ENCODE measurements at places on chromosomes 6 and 20.

DNA sequence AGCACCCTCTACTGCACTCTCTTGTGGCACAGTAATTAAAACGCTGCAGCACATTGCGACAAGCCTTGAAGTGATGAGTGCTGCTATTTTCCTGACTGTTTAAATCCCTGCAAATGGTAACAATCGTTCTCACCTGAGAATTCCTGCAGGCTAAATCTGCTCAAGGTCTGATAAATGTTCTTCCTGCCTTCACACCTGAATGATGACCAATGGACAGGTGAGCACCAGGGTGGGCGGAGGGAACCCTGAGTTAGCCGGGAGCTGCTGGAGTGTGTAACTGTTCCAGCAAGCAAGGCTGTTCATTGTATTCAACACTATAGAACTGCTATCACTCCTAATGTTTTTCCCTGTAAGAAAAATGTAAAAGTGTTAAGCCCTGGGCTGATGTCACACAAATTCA, 4.0 kb downstream of the DACT2 start:
- DNase-seq, result peak; percentile 43

DNA sequence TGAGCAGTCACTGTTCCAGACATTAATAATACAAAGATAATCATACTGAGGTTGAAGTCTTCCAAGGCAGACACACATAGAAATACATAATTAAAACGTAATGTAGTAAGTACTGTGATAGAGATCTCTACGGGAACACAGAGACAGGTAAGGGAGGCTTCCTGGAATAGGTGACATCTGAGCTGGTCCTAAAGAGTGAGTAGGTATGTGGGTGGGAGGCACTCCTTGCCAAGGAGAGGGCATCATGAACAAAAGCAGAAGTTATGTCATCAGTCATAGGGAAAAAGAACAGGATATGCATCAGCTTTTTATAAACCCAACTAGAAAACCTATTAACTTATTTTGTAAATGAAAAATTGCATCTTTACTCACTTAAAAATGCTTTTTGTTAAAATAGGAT, 110.0 kb downstream of the MAP7 start:
- no peak for DNase-seq

- DNase-seq, result no peak
Measured at GRCh38 chr6:43506171-43506570, 4.0 kb downstream of the LRRC73 start.

GRCh38 chr6:109446541-109446940, 6.0 kb downstream of the SMPD2 start:
- DNase-seq, result no peak

- DNase-seq, result no peak
Measured at GRCh38 chr20:25025091-25025861, 32.7 kb downstream of the ACSS1 start.

GRCh38 chr6:88641178-88641903, 322.1 kb downstream of the RNGTT start:
- DNase-seq, result no peak

DNA sequence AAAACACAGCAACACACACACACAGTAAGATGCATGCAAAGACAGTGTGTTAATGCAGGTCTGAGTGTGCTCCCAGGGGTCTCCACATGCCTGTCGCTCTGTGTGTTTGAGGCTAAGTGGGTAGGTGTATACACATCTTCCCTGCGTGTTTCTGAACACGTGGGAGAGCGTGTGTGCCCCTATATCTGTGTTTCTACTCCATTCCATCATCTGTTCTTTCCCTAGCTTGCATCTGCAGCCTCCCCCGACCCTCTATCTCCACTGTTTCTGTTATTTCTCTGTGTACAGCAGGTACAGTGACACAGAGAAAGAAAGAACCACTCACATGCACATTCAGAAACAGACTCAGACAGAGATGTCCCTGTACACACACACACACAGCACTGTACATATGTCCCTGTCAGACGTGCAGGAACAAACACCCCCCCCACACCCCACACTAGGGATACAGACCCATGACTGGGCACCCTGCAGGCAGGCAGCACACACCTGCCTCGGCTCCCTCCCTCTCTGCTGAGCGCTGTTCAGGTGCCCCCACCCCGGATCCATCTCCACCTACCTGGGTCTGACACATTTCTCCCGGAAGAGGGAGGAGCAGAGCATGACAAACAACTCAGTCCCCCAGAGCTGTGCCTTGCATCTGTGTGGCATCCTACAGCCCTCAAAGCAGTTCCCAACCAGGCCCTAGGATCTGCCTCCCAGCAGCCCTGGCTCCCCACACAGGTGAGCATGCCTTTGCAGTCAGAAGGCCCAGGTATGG, 27.6 kb downstream of the KCNK15 start:
- no peak for DNase-seq

GRCh38 chr6:45445364-45445748, 67.6 kb upstream of the SUPT3H start:
- DNase-seq, result no peak

- no peak for DNase-seq
Measured at GRCh38 chr20:24653306-24653705, 183.9 kb downstream of the SYNDIG1 start.

DNA sequence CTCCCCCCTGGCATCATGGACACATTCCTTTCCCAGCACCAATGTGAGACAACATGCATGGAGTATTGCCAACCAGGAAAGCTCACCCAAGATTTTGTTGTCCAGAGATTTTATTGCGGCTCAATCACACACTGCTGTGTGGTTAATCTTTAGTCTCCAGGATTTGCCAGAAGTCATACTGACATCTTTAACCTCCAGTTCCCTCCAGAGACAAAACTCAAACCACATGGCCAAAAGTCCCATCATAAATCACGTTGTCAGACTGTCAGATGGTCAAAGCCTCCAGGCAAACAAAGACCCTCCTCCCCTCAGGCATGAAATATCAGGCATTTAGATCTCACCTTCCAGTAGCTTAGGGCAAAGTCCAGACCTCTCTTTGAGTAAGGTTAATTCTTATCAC, 97.3 kb upstream of the OPRM1 start:
- DNase-seq, result no peak

DNA sequence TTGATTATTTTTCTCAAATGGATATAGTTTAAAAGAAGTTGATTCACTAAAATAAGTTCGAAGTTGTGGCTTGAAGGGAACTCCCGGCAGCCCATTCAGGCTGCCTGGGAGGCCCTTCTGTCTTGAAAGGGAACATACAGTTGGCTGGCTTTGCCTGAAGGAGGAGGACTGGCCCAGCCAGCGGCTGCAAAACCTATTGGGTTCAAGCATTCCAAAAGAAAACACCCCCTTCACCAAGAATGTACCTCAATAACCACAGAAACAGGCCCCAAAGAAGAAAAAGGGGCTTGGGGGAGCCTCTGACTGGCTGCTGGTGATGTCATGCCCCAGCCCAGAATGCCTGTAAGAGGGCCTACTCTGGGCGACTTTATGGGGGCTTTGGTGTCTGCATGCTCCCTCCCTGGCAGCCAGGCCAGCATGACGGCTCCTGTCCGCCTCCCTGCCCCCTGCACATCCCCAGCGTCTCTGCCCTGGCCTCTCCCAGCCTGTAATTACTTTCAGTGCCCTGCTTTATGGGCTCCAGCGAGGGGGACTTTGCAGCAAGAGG, 36.5 kb downstream of the MAFB start:
- no peak for DNase-seq

GRCh38 chr6:168598251-168599117, 157.5 kb downstream of the SMOC2 start:
- DNase-seq, result no peak

DNA sequence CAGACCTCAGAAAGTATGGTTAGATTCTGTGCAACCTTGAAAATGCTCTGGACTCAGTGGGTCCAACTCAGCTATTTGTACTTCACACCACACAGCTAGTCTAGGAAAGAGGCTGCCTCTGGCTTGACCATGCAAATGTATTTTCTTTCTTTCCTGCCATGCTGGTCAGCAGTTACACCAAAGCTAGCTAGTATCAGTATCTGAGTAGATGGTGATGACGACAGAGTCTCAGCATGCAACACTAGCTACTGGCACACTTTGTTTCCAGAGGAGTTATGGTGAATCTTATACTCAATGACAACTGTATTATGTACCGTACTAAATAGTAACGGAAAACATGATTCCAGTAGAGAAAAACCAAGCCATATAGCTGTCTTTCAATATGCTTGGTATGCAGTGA, 96.6 kb upstream of the POPDC3 start:
- no peak for DNase-seq

DNA sequence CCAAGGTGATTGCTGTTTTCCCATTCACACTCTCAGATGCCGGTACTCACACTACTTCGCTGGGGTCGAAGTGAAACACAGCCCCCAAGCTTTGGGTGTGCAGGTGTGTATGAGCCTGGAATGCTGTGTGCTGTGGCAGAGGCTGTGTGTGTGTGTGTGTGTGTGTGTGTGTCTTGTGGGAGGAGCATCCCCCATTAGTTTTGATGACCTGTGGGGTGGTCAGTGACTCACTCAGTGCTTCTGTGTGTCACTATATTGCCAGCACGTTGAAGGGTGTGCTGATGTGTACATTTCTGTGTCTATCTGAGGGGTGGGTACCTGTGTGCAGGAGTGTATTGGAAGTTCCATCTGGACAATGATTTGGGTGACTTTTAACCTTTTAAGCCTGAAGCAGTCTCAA, 5.0 kb upstream of the SLC12A5 start:
- no peak for DNase-seq

DNA sequence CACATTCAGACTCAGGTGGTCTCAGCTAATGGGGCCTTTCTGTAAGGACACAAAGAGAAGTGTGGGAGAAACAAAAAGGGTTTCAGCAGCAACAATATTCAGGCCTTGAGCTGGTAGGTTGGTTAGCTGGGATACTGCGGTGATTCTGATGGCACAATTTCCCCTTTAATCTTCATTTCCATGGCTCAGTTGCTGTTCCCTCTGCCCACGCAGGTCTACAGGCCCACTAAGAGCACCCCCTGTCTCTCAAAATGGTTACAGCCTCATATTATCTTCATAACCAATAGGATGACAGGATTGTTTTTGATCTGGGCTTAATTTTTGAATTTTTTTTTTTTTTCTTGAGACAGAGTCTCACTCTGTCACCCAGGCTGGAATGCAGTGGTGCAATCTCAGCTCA, 48.9 kb downstream of the MYB start:
- no peak for DNase-seq

- peak; percentile 41 for DNase-seq
Measured at GRCh38 chr6:105431226-105431625, 28.3 kb upstream of the PREP start.

DNA sequence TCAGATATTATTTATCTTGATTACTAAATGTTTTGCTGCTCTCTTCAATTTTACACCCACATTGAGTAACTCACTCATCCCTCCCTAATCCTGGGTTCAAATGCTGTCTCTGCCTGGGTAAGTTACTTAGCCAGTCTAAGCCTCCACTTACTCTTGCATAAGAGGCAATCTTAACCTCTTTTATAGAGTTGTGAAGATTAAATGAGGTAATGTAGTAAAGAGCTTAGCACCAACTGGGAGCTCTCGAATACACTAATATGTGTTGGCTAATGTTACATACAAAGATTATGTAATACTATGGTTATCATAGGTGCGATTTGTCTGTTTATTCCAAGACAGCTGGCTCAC, 134.4 kb upstream of the STMND1 start:
- DNase-seq, result no peak

DNA sequence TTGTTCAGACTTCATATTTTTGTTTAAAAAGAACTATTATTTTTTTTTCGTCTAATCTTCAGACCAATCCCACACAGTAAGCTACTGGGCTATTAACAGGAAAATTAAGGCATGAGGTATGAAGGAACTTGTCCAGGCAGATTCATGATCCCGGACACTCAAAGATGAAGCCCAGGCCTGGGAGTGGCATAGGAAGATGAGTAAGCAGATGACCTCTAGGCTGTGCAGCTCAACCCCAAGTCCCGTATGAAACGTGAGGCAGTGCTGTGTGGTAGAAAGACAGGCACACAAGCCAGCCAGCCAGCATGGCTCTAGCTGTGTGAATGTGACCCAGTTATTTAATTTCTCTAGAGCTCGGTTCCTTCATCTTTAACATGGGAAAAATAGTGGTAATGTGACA, 231.9 kb downstream of the CLIC5 start:
- no peak for DNase-seq

DNA sequence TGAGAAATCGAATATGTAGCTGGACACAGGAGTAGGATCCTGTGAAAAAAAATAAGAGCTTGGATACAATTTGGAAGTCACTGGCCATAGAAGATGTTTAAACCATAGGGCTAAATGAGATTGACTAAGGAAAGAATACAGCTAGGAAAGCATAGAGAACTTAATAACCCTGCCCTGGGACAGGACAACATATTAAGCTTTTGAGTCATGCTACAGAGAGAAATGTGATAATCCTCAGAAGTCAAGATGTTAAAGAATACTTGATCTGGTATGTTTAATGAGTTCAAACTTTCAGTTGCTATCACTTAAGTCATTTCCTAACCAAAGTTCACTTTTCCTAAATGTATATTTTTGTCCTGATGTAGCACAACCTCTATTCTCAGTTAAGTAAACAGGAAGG, 154.6 kb upstream of the TSHZ2 start:
- DNase-seq, result no peak

DNA sequence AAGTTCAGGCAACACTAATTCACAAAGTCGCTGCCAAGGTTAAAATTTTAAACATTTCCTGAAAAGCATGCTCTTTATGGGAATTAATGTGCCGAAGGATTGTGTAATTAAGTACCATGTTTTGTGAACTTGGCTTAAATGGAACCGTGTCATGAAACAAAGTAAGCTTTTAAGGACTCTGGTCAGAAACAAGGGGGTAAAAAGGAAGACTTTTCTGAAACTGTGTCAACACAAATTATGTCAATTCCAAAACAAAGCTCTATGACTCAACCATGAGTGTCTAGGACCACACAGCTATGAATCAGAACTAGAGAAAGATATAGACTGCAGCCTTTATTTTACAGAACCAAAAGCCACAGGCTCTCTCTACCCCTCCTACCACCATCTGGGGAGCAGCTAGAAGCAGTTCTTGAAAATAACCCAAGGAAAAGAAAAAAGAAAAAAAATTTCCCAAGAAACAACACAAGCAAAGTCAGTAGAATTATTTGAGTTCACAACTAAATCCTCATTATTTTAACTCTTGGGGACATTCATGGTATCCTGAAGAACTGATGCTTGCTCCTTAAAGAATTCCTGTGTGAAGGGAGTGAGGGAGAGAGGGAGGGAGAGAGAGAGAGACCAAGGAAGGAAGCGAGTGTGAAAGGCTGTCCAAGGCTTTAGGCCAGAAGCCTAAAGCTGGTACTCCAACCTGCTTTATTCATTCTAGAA, 81.9 kb downstream of the ZMYND8 start:
- no peak for DNase-seq

GRCh38 chr6:138847884-138848283, 52.0 kb downstream of the ECT2L start:
- no peak for DNase-seq
